ENCODE measurements at places on chromosomes 4 and X.
A peak's percentile ranks its signal among the peaks of the same experiment; 100 is the strongest.

DNA sequence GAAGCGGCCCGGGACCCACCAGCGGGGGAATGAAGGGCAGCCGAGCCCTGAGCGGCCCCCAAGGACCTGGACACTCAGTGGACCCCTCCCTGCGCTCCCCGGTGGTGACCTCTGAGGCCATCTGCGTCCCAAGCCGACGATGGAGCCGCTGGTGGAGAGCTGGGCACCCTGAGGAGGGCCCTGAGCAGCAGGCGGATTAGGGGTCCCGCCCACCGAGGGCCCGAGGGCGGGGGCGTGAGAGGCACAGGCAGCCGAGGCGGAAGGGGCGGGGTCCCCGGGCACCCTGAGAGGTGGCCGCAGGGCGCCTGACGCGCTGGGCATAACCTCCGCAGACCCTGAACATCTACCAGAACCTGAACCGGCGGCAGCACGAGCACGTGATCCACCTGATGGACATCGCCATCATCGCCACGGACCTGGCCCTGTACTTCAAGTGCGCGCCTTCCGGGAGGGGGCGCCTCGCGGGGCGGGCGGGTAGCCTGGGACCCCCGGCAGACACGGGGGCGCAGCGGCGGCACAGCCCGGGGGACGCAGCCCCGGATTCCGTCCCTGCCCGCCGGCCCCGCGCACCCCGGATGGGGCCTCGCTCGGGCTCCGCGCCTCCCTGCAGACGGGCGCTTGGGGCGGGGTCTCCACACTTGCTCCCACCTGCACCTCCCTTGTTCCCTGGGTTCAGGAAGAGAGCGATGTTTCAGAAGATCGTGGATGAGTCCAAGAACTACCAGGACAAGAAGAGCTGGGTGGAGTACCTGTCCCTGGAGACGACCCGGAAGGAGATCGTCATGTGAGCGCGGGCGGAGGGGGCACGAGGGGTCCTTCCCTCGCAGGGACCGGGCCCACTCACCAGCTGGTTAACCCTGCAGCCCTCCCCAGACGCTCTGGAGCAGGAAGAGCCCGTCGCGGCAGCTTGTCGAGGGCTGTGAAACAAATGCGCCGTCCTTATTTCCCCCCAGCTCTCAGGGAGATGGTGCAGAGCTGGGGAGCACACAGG is 10.3 kb downstream of the ATP5ME start:
- peak; percentile 68 for DNase-seq

GRCh38 chr4:18981234-18981615 is 959.7 kb upstream of the LCORL start:
- no peak for DNase-seq

DNA sequence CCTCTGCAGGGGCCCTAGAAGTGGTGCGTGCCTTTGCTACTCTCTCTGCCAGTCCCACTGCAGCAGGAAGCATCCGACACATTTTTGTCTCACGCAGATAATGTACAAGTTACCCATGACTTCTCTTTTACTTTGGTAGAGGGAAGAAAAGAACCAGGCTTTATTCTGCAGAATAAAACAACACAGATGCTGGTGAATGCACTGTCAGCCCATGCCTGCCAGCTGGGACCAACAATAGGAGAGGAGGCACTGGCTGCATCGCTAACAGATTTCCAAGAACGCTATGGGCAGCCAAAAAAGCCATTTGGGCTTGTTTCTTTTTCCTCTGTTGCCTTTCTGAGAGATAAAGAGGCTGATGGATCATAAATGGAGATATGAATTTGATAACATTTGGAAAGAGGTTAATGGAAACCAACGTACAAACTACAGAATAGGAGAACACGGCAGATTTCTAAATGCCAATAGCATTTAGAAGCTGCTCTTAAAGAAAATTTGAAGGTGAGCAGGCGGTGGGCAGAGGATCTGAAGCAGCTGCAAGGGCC is 47.5 kb upstream of the IGFBP7 start:
- no peak for DNase-seq

DNA sequence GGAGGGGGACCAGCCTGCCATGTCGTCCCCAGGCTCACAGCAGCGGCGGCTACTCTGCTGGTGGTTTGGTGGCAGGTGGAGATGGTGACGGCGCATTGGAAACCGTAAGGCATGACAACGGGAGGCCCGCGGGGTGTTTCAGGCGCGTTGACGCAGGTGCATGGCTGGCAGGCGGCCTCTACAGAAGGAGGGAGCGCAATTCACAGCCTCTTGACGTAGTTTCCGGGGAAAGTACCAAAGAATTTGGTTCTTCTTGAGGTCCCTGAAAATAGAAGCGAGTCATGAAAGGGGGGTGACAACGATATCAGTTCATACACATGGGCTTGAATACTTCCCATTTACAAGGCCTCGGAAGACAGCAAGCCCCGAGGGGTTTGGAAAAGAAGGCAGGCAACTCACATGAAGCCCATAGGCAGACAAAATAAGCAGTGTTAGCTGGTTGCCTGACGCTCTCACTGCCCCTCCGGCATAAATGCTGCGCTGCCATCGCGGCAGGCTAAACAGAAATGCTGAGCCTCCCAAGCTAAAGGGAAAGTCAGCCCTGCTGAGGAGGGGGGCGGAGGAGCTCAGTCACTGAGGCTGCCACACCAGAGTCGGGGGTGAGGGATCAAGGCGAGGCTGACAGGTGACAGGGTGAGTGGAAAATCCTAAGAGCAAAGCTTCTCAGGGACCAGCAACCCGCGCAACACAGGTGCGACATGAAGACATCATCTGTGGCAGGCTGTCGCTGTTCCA is 52.3 kb upstream of the PDLIM3 start:
- DNase-seq, result peak; percentile 58

DNA sequence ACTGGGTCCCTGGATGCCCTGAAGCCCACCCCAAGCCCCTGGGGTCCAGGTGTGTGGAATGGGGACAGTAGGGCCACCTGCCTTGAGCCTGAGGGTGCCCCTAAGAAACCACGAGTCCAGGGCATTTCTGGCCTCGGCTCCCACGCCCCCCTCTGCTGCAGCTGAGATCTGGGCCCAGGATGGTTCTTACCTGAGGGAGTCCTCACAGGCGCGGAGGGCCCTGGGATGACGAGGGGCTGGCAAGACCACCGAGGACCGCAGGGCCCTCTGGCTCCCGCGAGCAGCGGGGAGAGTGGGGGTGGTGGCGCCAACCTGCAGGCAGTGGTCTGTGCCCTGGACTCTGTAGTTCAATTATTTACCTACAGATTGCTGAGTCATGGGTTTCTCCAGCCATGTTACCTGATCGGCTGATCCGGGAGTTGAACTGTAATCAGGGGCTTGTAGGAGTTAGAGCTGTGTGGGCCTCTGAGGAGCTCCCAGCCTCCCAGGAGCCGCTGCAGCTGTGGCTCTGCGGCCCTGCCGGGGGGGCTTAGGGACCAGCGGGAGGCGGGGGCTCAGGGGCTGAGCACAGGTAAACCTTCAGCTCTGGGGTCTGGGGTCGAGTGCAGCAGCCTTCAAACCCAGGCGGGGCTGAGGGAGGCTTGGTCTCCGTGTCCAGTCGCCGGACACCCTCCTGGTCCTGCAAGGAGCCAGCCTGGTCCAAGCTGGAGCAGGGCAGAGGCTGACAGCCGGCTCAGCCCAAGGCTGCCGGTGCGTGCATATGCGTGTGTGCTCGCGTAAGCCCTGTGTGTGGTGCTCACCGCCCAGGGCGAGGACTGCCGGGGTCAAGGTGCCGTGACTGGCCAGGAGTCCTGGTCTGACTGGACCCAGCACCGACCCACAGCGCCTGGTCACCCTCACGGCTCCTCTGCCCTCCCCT is at the start of gene SLC26A1:
Gene SLC26A1 (minus strand): TSS at position 294 of the 919 bp plus-strand sequence. CDS start 1,701 bp downstream, outside the sequence.
- no peak for DNase-seq

GRCh38 chr4:151809716-151810115 is 48.9 kb upstream of the GATB start:
- DNase-seq, result no peak

- DNase-seq, result no peak
Measured at GRCh38 chrX:68923147-68923546, 94.3 kb downstream of the EFNB1 start.
